Urinary bladder (tissue), 4 donors: ENCODE measurements at places on chromosomes 3 and 15. TPM values are rescaled to one million over a fixed set of nuclear protein-coding genes. Genes with fewer than 3 reads are reported as not detected.

The P4HTM gene
- 31.6 TPM for polyA plus RNA-seq

The RETNLB gene
- not detected for polyA plus RNA-seq

The LMAN1L gene
- 0.33 TPM for polyA plus RNA-seq

The CACNA2D3 gene
- 0.57 TPM for polyA plus RNA-seq

The ADAMTSL3 gene
- polyA plus RNA-seq: 14.4 TPM

The AQP9 gene
- 1.1 TPM for polyA plus RNA-seq

The SPATA12 gene
- polyA plus RNA-seq: 0.09 TPM

The GHRL gene
- polyA plus RNA-seq: 0.11 TPM

The PCLAF gene
- 1.8 TPM for polyA plus RNA-seq

The PLD1 gene
- polyA plus RNA-seq: 3.5 TPM

The CIDEC gene
- 49.2 TPM for polyA plus RNA-seq

The TUSC7 gene
- not detected for polyA plus RNA-seq

The SLC35G2 gene
- 8.4 TPM for polyA plus RNA-seq

The CACNA1D gene
- polyA plus RNA-seq: 1.6 TPM

The CCDC191 gene
- 3.1 TPM for polyA plus RNA-seq

The LIPC gene
- 0.41 TPM for polyA plus RNA-seq
